ENCODE measurements at places on chromosomes 11 and 22. TPM values are rescaled to one million over a fixed set of nuclear protein-coding genes. Genes with fewer than 3 reads are reported as not detected.

The RPS6KB2 gene
- total RNA-seq, result 46.6 TPM

The TIMP3 gene
- 0.86 TPM for total RNA-seq

DNA sequence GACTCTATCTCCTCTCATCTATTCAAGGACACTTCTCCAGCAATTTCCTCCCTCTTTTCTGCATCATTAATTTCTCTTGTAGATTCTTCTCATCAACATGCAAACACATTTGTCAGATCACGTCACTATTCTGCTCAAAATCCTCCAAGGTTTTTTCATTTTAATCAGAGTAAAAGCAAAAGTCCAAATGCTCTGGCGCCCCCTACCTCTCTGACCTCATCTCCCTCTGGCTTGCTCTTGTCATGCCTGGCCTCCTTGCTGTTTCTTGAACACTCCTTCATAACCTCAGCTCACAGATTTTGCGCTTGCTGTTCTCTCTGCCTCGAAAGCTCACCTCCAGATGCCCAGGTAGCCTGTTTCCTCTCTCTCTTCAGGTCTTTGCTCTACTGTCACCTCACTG is 22.4 kb downstream of the RTCB start:
- no peak for DNase-seq

DNA sequence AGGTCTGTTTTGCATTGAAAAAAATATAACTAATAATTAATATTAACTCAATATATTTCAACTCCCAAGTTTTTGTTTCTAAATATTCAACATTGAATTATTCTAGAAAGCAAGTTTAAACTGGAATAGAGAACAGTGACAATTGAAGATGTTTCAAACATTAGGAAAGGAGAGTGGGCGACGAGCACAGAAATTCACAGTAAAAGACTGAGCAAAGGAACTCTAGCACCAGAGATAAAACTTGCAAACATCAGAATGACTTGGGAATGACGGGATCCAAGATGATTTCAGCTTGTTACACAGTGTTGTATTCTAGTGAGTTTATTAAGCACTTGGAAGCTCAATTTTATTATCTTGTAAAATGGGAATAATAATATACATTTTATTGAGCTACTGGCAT is 56.6 kb upstream of the CNTN5 start:
- DNase-seq, result no peak

- no peak for DNase-seq
These were observed 571.2 kb downstream of the TBC1D22A start for GRCh38 chr22:47333625-47334024.

DNA sequence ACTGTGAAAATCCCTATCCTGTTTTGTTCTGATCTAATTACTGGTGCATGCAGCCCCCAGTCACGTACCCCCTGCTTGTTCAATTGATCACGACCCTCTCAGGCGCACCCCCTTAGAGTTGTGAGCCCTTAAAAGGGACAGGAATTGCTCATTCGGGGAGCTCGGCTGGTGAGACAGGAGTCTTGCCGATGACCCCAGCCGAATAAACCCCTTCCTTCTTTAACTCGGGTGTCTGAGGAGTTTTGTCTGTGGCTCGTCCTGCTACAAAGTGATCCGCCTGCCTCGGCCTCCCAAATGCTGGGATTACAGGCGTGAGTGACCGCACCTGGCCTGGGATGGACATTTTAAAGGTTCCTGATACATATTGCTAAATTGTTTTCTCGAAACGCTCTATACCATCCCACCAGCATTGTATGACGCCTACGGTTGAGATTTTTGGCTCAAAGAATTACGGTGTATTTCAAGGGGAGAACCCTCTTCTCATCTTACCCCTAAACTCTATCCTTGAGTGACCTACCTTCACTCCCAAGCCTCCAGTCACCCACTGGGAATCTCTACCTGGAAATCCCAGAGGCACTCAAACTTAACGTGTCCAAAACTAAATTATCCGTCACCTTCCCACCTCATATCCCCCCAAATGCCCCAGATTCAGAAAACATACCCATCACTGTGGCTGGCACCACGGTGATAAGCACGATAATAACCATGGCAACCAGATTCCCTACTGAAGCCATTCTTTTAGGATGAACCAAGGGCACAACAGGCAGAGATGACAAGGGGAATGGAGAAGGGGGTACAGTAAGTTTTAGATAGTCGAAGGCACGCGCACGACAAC is 789 bp upstream of the POLA2 start:
- DNase-seq, result no peak

DNA sequence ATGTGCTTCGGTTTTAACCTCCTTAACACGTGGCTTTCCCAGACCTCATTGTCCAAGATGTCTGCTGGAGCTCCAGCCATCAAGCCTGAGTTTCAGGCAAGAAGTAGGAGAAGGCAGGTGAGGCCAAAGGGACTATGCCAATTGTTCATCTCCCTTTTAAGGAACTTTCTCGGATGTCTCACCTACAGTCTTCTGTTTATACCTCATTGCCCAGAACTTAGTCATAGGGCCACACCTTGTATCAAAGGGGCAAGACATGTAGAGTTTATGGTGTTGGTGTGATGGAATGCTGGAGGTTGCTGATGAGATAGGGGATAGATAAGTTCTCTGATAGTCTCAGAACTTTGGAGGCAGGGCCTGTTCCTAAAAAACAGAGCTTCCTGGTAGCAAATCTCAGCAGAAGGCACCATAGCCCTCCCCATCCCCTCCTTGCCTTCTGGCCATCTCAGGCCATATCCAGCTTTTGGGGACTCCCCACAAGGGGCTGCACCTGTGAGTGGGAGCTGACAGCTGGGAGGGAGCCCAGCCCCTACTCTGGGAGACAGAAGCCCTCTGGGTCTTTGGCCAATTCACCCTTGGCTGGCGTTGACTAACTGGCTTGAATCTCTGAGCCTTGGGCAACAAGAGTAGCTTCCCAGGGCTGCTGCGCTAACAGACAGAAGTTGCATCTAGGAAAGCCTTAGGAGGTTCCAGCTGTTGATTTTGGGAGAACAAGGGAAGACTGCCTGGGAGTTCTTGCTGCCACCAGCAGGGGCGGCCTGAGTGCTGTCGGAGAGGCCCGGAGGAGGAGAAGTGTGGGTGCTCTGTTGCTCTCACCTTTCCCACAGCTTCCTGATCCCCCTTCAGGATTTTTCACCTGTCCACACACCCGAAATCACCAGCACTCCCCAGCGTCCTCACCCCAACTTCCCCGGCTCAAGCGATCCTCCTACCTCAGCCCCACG is 149.8 kb upstream of the THY1 start:
- peak; percentile 53 for DNase-seq

- DNase-seq, result no peak
These were observed 99.1 kb upstream of the CHRM4 start for GRCh38 chr11:46490666-46491065.

DNA sequence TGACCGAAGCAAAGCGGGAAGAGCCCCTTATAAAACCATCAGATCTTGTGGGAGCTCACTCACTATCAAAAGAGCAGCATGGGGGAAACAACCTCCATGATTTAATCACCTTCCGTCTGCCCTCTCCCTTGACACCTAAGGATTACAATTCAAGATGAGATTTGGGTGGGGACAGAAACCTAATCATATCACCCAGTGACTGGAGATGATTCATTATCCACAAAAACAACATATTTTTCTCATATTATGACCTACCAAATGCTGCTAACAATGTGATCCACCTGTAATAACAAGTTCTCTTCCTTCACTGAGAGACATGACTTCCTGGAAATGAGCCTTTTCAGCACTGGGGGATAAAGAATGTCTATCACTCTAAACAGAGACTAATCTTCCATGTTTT is 23.4 kb upstream of the HEPHL1 start:
- DNase-seq, result no peak

DNA sequence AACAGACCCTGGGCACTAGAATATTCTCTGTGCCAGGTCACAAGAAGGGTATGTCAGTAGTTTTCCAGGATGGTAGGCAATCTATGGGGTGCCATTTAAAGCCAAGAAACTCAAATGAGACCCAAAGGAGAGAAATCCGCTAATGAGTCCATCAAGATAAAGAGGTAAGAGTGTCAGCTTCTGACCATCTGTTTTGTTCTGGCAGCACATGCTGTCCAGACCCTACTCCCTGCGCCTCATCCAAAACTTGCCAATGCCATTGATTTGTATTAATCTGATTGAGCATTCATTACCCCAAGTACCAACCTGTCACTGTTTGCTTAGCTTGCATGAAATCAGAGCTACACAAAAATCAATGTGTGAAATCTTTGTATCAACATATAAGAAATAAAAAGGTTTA is 229.0 kb downstream of the BLID start:
- no peak for DNase-seq

DNA sequence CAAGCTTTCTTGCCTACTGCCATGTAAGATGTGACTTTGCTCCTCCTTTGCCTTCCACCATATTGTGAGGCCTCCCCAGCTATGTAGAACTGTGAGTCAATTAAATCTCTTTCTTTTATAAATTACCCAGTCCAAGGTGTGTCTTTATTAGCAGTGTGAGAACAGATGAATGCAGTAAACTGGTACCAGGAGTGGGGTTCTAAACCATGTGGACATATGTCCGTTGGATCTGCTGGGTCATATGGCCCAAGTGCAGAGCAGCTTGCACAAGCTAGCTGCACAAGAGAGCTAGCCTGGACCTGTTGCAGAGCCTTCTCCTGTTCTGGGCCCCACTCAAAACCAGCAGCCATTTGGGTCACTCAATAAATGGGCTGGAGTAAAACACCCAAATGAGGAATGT is 177.1 kb downstream of the HIPK3 start:
- DNase-seq, result no peak
